ENCODE measurements at places on chromosomes 2 and 18. TPM values are rescaled to one million over a fixed set of nuclear protein-coding genes. Genes with fewer than 3 reads are reported as not detected.

Gene UGT1A10
- total RNA-seq, result not detected

Gene WDPCP
- total RNA-seq, result 43.2 TPM

Gene ALLC
- total RNA-seq, result under 0.01 TPM

Gene GAD1
- total RNA-seq, result 80.7 TPM

Gene CFAP221
- total RNA-seq, result 7.3 TPM

Gene KLHL41
- total RNA-seq, result 4.1 TPM

Gene CPLX4
- not detected for total RNA-seq

Gene MDH1B
- 4.5 TPM for total RNA-seq

Gene MPP4
- total RNA-seq, result under 0.01 TPM

Gene PTPN2
- total RNA-seq, result 40.4 TPM

Gene NEU2
- total RNA-seq, result not detected

Gene SPHKAP
- 45.7 TPM for total RNA-seq

Gene TSPYL6
- not detected for total RNA-seq

Gene IL37
- not detected for total RNA-seq

Gene COL4A3
- under 0.01 TPM for total RNA-seq

Gene TTN
- total RNA-seq, result 1.6 TPM

Gene UGT1A4
- total RNA-seq, result not detected

Gene MOCOS
- total RNA-seq, result 0.41 TPM

Gene UPP2
- 1.6 TPM for total RNA-seq

Gene ELOA2
- total RNA-seq, result not detected

Gene HJURP
- total RNA-seq, result 2.0 TPM

Gene PLGLB2
- 0.41 TPM for total RNA-seq

Gene KCNE4
- total RNA-seq, result 2.4 TPM

Gene AOX1
- total RNA-seq, result 0.82 TPM

Gene FAM124B
- total RNA-seq, result 8.2 TPM

Gene ADGRF3
- total RNA-seq, result under 0.01 TPM

Gene IL36A
- not detected for total RNA-seq

Gene ILKAP
- total RNA-seq, result 73.4 TPM

Gene CHST10
- 82.3 TPM for total RNA-seq

Gene DIPK1C
- total RNA-seq, result 4.9 TPM

Gene TPO
- 0.41 TPM for total RNA-seq

Gene ATRAID
- total RNA-seq, result 37.5 TPM

Gene CXXC1
- 35.5 TPM for total RNA-seq

Gene GKN2
- total RNA-seq, result not detected

Gene POTEI
- total RNA-seq, result under 0.01 TPM

Gene LDLRAD4
- 60.7 TPM for total RNA-seq

Gene GKN1
- total RNA-seq, result not detected

Gene INHBB
- total RNA-seq, result 3.3 TPM

Gene DPP10
- 74.6 TPM for total RNA-seq

Gene PJVK
- total RNA-seq, result 2.4 TPM

Gene LRATD1
- total RNA-seq, result 29.8 TPM

Gene VWA3B
- total RNA-seq, result under 0.01 TPM

Gene UBXN2A
- total RNA-seq, result 64.8 TPM

Gene REEP1
- 147 TPM for total RNA-seq

Gene C1GALT1C1L
- total RNA-seq, result under 0.01 TPM

Gene RPRM
- 154 TPM for total RNA-seq

Gene HOXD3
- not detected for total RNA-seq

Gene MAP3K19
- total RNA-seq, result 0.41 TPM

Gene CREG2
- total RNA-seq, result 9.8 TPM

Gene PLEKHH2
- 7.3 TPM for total RNA-seq

Gene DSC3
- 0.82 TPM for total RNA-seq
